Sciatic nerve (tissue), 2 donors: ENCODE measurements at places on chromosomes 1 and 21. TPM values are rescaled to one million over a fixed set of nuclear protein-coding genes. Genes with fewer than 3 reads are reported as not detected.

DNA sequence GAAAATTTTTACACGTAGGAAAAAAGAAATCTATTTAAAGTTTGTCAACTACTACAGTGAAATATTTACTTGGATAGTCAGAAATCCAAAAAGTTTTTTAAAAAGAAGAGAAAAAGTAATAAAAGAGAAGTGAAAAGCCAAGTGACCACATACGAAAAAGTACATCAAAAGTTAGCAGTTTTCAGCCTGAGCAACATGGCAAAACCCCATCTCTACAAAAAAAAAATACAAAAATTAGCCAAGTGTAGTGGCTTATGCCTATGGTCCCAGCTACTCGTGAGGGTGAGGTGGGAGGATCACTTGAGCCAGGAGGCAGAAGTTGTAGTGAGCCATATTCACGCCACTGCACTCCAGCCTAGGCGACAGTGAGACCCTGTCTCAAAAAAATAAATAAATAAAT lies 5.2 kb upstream of the MR1 start:
- DNase-seq = no peak

DNA sequence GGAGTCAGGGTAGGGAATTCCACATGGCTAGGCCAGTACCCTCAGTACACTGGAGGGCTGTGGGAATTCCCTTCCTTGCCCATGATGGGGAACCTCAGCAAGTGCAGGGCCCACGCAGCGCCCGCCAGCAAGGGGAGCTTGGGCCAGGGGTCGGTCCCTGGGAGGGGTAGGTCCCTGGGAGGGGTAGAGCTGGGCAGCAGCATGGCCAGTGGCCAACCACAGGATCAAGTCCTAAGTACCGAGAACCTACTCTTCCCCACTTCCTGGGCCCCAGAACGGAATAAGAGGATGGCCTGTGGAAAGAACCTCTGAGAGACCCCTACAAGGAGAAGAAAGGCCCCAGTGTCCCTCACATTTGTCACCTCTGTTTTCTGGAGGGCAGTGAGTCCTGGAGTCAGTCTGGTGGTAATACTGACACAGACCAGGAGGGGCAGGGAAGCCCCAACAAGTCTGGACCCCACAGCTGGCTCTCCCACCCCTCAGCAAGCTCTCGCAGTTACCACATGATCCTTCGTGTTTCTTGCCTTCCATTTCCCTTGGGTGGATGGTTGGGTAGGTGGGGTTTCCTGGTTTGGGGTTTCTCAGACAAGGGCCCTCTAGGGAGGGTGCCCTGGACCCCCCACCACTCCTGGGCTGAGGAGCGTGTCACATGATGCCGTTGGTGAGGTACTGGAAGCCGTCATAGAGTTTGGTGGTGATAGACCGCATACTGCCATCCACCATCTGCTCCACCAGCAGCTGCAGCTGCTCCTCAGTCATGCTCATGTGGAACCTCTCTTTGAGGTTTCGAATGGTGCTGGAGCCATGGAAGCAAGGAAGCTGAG lies 10.3 kb downstream of the ZNF687 start:
- no peak for DNase-seq

DNA sequence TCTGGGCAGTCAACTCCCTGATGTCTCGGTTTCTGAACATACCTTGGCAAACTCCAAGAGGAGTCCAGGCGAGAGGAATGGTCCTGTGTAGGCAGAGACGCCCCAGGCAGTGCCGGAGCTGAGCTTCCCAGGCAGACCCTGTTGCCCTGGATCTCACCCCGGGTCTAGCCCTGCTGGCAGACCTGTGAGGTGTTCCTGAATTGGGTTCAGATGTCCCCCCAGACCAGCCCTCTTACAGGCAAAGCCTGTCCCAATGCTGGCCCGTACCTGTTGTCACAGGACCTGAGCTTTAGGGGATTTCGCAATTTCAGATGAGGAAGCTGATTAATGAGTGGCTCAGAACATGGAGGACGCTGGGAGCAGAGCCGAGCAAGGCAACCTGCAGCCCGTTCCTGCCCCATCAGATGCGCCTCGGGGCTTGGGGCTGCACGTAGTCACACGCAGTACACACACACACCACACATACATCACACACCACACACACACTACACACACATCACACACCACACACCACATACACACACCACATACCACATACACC lies 38.5 kb upstream of the PDE9A start:
- DNase-seq = peak; percentile 41

- no peak for DNase-seq
Observed at GRCh38 chr21:39020751-39021477, 162.3 kb downstream of the PSMG1 start.

The KCND3 gene
- 7.5 TPM for total RNA-seq

The FAM72A gene
- 4.2 TPM for total RNA-seq

The OR2L2 gene
- total RNA-seq = 0.53 TPM
